ENCODE measurements at places on chromosomes 1 and 21.

- no peak for DNase-seq
Measured at GRCh38 chr1:10909697-10910680, 102.5 kb upstream of the TARDBP start.

DNA sequence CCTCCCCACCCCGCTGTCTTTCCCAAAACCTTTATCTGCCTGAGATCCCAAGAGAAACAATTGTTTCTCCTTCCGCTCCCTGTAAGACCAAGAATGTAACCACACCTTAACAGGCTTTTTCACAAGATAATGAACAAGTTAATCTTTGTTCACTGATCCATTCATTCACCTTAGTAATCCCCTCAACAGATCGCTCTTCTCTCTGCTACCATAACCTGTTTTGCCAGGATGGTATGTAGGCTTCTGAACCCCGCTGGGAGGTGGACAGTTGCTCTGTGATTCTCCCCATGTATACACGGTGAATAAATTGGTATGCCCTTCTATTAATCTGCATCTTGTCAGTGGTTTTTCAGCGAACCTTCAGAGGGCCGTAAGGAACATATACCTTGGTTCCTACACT is 18.7 kb upstream of the RGSL1 start:
- DNase-seq, result no peak

- DNase-seq, result no peak
Measured at GRCh38 chr1:115145226-115145625, 55.9 kb upstream of the TSPAN2 start.

DNA sequence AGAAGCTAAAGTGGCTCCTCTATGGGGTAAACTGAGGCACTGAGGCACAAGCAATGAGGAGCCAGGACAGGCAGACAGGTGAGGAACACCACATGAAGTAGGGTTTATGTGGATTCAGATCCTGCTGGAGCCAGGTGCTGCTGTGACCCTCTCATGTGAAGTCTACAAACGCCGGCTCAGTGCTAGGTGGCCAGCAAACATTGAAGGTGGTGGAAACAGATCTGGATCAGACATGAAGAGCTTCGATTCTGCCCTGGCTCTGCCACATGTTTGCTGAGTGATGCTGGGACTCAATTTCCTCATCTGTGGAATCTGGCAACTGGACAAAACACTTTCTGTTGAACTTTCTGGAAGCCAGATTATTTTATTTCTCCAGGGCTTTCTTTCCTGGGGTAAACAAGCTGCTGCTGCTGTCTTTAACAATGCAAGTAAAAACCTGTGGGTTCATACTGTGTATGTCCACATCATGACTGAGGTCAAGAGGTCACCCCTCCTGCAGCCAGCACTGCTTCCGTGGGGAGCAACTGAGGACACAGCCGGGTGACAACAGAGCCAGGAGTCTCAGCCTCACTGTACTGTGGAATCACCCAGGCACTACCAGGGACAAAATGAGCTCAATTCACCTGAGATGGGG is 33.3 kb downstream of the HMGB4 start:
- no peak for DNase-seq

- DNase-seq, result no peak
Measured at GRCh38 chr1:53343831-53344668, 16.2 kb upstream of the LRP8 start.

All from umbilical cord (tissue), 2 donors.